ENCODE measurements at places on chromosomes 4 and X. TPM values are rescaled to one million over a fixed set of nuclear protein-coding genes. Genes with fewer than 3 reads are reported as not detected.

The SMR3B gene
- total RNA-seq = not detected

The ATG4A gene
- total RNA-seq = 42.5 TPM

GRCh38 chr4:76515975-76516843 lies 81.2 kb downstream of the SHROOM3 start:
- no peak for DNase-seq

DNA sequence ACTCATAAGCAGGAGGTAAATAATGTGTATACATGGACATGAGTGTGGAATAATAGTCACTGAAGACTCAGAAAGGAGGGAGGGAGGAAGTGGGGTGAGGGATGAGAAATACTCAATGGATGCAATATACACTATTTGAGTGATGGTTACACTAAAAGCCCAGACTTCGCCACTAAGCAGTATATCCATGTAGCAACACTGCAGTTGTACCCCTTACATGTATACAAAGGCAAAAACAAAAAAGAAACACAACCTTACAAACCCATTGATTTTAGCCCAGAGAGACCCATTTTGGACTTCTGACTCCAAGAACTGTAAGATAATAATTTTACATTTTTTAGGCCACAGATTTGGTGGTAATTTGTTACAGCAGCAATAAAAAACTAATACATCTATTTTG lies 51.5 kb downstream of the VMA21 start:
- DNase-seq = no peak

- DNase-seq = no peak
Measured at GRCh38 chr4:32094987-32095386, 1374.8 kb downstream of the PCDH7 start.

GRCh38 chr4:108166038-108166437 lies 2.7 kb downstream of the LEF1 start:
- no peak for DNase-seq

DNA sequence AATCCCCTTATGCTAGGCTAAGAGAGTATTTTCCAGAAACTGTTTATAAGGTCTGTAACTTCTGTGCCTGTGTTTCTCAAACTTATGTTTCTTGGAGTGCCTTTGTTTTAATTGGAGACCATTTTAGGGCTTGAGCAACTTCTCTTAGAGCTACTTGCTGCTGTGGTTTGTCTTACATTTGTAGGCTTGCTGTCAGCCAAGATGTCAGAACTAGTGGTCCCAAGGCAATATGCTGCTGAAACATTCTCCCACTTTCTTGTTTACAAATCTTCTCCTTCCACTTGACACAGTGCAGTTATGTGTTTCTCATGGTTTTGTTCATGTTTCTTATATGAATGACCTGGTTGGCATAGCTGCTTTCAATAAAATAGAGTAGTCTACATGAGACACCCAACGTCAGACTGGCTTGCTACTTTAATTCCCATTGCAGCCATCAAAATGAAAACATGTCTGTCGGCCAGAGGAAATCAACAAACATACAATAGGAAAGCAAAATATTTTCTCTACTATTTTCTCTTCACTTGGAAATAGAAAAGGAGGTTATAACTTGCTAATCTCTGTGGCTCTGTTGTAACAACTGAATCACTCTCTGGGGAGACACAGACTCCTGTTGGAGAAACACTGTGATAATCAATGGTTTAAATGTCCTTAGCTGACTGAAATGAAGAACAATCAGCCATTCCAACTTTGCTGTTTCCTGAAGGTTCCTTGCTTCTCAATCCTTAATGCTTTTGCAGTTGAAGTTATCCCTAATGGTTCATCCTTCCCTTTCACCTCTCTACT lies 426.4 kb downstream of the PDGFC start:
- no peak for DNase-seq

DNA sequence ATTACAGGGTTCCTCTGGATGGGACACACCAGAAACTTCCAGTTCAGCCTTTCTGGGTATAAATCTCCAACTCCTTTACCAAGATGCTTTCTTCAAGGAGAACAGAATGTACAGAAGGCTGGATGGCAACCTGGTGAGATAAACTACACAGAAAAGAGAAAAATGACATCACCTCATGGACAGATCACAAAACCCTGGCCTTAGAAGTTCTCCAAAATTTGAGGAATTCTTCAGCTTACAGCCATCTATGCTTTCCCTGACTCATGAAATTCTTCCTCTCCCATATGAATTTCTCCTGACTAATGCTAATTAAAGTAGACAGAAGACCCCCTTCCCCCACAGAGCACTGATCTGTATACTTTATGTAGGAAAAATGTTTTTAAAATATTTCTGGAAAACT lies 345.4 kb downstream of the STIM2 start:
- DNase-seq = no peak

DNA sequence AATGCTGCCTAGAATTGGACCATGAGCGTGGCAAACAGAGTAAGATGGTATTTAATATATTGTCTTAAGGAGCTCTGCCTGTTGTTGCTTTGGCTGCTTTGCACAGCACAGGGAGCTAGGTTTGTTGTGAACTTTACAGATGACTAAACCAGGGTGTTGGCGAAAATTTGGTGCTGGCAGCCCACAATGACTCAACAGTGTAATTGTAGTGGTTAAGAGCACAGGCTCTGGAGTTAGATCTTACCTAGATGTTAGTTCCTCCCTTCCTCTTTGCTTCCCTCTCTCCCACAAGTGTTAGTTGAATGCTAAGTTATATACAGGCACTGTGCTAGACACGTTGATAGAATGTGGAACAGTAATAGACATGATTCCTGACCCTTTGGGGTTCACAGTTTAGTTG lies 128.9 kb upstream of the TRPC5 start:
- no peak for DNase-seq

The LPAR4 gene
- total RNA-seq = 0.15 TPM

DNA sequence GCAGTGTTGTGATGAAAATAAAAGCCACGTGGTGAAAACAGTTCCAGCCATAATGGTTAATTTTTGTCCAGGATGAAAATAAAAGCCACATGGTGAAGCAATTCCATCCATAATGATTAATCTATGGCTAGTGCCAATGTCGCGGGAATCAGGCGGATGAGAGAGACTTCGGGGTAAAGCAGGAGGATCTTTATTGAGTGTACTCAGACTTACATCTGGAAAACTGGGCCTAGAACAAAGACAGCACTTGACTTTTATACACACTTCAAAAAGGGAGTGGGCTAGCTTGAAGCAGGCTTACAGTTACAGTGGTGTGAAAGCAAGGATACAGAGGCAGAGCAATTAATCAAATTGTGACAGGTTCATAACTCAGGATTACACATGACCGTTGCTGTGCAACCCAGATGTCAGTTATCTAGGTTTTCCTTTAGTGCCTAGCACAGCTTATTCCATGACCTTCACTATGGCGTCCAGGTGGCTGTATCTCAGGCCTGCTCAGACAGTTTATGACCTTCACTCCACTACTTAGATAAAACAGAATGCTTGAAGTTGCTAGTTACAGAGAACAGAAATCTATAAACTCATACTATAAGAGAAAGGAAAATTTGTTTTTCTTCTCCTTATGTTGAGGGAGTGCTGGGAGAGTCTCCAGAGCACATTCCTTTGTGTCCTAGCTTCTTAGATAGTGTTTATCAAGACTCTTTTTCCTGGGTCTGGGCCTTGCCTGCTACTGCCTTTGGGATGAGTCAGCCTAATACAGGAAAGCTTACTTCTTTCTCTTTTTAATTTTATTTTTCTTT lies 5.9 kb upstream of the PLA2G12A start:
- DNase-seq = no peak

- no peak for DNase-seq
Measured at GRCh38 chrX:136200466-136200865, 50.7 kb downstream of the MAP7D3 start.

The CCNA2 gene
- total RNA-seq = 24.0 TPM

DNA sequence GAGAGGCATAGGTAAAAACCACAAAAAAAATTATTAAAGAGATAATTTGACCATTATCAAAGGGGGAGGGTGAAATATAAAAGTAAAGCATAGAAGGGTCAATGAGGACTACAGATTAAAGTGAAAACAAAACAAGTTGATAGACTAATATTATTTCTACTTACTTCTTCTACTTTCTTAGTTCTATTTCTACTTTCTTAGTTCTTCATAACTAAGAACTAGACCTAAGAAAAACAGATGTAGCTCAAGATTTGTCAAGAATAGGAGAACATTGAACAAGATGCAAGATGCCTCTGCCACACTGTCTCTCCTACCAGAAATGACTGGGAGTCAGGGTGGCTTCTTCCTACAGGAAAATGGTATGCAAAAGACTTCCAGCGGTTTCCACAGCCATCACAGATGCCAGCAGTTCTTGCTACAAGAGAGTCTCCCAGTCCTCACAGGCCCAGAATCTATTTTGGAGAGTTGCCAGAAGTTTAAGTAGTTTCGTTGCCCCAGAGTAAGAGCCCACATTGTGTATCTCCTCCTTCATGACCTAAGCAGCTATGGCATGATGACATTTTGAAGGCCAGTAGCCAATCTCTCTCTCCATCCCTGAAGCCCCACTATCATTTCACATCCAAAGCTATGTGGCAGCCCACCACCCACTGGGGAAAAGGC lies 42.9 kb upstream of the DDX60 start:
- no peak for DNase-seq

DNA sequence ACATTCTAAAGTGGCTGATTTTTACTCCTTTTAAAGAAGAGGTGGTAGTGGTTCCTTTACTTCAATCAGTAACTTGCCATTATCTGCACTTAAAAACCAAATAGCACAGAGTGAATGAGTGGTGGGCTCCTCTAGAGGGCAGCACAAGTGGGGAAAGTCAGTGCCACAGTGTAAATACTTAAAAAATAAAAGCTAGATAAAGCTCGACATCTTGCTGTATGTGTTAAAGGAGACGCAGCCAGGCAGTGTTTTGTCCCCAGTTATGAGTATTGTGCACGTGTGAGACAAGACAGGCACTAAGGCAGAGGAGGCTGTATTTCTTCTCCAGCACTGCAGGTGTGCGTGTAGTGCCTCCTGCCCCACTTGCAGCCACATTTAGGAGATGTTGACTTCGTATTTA lies 24.6 kb downstream of the NAP1L5 start:
- DNase-seq = no peak

The NAA11 gene
- not detected for total RNA-seq

DNA sequence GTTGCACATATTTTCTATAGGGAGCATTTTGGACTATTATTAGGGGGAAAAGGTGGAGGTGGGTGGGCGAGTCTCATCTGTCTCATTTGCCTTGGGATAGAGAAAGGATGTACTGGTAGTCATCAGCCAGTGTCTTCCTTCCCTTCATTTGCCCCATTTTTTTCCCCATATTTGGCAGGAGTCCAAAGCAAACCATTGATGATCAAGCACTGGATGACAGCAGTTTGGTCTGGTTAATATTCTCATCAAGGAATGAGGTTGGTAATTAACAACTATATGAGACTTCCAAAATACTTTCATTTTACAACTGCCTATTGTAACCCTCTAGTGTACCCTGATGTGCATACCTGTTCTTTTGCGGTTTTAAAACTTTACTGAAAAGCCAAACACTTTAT lies 22.6 kb upstream of the IGFBP7 start:
- no peak for DNase-seq

- DNase-seq = no peak
Measured at GRCh38 chr4:40283968-40284367, 51.2 kb upstream of the CHRNA9 start.

DNA sequence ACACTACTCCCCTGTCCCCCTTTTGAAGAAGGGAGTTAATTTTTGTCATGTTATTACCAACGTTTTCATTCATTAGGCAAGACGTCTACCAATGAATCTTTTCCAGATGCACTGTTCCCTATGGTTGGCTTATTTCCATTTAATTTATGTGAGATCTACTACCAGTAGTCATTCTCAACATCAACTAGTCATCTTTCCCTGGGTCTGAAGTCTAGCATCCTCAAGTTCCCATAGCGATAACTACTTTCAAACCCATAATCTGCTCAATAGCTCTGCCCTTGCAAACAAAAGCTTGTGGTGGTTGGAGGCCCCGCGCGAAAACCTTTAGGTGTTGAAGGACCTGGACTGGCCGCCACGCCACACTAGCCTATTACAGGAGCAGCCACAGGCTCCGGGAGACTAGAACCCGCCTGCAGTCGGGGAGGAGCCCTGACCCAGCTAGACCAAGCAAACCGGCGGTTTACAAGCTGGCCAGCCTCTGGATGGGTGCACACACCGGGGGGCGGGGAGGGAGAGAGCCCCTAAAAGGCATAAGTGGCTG lies 746 bp downstream of the PPAT start:
- DNase-seq = no peak

DNA sequence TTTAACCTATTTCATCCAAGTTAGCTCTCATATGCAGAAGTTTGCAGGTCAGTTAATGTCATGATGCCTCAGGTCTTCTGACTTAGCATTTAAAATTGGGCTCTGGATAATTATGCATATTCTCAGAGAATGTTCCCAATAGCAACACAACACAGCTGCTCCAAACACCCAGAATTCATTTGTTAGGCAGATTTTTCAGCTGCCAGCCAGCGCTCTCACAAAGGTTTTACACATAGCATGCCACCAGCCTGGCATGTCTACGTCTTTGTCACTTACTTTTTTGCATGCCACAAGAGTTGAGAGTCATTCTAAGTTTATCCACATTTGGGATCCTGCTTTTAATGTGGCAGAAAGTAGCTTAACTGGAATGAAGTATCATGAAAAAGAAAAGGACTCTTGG lies 84.8 kb downstream of the LIMCH1 start:
- no peak for DNase-seq

The CT45A2 gene
- not detected for total RNA-seq
